ENCODE measurements at places on chromosomes 7 and 10.

DNA sequence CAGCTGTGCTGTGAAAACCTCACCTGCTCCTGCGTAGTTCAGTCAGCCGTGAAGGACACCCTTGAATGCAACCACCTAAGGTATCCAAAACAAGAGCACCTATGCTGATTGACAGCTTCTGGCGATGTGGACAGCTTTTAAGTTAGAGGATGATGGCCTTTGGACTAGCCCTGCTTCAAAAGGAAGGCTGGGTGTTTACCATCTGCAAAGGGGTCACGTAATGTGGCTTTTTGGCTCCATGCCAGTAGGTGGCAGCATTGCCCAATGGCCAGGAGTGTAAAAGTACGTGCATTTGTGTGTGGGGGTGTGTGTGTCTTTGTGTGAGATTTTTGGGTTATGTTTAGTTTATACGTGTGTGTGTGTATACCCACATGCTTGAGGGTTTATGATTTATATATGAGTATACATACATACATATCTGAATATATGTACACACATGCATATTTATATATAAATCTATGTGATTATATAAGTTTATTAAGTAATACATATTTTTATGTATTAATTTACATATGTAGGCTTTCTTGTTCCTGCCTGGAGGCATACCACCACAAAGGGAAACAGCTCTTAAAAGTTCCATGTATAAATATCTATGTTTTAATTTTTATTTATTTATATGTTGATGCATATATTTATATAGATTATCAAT, 236.3 kb upstream of the ANKRD30A start:
- H3K27me3 ChIP-seq = no peaks in the 10 kb centered on the region
- DNase-seq = peak; percentile 69
- H3K4me1 ChIP-seq = peaks cover 2% of the 10 kb centered on the region
- H3K27ac ChIP-seq = no peak overlapping the region
- no peaks in the 10 kb centered on the region for H3K36me3 ChIP-seq

- H3K36me3 ChIP-seq = no peaks in the 10 kb centered on the region
- H3K27me3 ChIP-seq = no peaks in the 10 kb centered on the region
- H3K4me3 ChIP-seq = no peak overlapping the region
- H3K27ac ChIP-seq = no peak overlapping the region
Observed at GRCh38 chr7:28455486-28455885, 43.2 kb downstream of the CREB5 start.

DNA sequence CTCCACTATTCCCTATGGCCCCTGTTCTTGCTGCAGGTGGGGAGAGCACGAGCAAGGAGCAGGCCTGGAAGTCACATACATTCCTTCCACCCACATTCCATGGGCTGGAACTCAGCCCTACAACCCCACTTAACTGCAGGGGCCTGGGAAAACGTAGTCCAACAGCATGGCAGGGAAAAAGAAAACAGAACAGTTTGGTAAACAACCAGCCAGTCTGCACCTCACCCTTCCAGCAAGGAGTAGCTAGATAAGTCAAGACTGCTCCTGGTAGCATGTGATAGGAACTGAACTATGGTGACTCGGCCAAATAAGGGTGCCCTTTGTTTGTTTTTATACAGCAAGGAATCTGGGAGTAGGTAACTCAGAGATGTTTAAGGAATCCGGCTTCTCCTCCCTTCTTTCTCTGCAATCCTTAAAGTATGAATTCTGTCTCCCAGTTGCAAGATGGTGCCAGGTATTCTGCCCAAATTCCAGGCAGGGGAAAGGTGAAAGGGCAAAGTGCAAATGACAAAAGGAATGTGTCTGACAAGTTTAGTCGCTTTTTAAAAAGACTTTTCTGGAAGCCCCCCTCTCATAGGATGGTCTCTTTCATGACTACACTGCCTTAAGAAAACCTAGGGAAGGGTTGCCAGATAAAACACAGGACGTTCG, 311.7 kb upstream of the NEBL start:
- no peaks in the 10 kb centered on the region for H3K4me1 ChIP-seq
- DNase-seq = no peak
- H3K4me3 ChIP-seq = no peak overlapping the region
- no peaks in the 10 kb centered on the region for H3K36me3 ChIP-seq
- H3K27me3 ChIP-seq = peaks cover 3% of the 10 kb centered on the region
- H3K27ac ChIP-seq = no peak overlapping the region

DNA sequence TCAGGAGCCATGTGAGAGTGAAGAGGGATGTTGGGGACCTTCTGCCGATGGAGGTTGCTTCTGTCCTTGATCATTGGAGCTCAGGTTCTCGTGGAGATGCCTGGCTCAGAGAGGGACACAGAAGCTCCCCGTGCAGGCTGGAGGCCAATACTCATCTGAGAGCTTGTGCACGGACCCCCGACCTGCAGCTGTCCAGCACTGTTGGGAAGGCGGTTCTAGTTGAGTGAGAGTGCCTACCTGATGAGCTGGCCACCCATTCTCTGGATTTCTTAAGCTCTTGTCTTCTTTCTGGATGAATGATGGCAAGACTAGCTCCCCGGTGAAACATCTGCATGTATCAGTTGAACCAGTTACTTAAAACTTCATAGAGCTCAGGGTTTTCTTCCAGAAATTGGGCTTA, 247.6 kb upstream of the MKI67 start:
- H3K27ac ChIP-seq = no peak overlapping the region
- no peaks in the 10 kb centered on the region for H3K27me3 ChIP-seq
- H3K4me1 ChIP-seq = peaks cover 22% of the 10 kb centered on the region
- H3K4me3 ChIP-seq = no peak overlapping the region
- no peaks in the 10 kb centered on the region for H3K36me3 ChIP-seq

DNA sequence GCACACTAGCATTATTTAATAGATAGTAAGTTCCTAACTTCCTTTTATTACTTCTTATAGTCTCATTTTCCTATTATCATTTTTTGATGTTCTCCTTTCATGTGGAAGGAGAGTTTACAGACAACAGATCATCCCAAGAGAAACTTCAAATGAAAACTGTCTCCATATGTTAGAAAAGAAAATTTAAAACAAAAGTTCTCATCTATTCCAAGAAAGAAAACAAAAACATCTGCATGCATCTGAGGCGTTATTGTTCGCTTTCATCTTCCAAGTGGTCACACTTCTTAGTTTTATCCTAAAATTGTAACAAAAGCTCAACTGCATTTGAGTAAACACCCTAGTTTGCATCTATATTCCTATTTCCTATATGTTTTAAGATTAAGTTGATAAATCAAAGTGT, 126.2 kb downstream of the SEMA3D start:
- H3K27me3 ChIP-seq = no peaks in the 10 kb centered on the region
- no peak overlapping the region for H3K27ac ChIP-seq

GRCh38 chr7:100266576-100267354, 40.7 kb upstream of the SPDYE3 start:
- H3K27ac ChIP-seq = no peak overlapping the region
- H3K4me1 ChIP-seq = peaks cover 9% of the 10 kb centered on the region
- H3K36me3 ChIP-seq = no peaks in the 10 kb centered on the region
- H3K27me3 ChIP-seq = no peaks in the 10 kb centered on the region
- H3K4me3 ChIP-seq = no peak overlapping the region

Measured in liver (tissue), 10 donors.